ENCODE measurements at places on chromosomes 16 and 17. TPM values are rescaled to one million over a fixed set of nuclear protein-coding genes. Genes with fewer than 3 reads are reported as not detected.

CD79B gene
- total RNA-seq: 0.70 TPM

HBA2 gene
- not detected for total RNA-seq

SSTR5 gene
- total RNA-seq: 0.20 TPM

ZNF423 gene
- 0.07 TPM for total RNA-seq

GDPD1 gene
- 0.80 TPM for total RNA-seq

MPP2 gene
- total RNA-seq: 2.4 TPM

PPP4C gene
- 146 TPM for total RNA-seq

TRPV3 gene
- total RNA-seq: 0.30 TPM

SLC52A1 gene
- total RNA-seq: 0.70 TPM

CRYM gene
- total RNA-seq: 2.1 TPM

CDC42EP4 gene
- total RNA-seq: 74.2 TPM

SBK1 gene
- total RNA-seq: 0.35 TPM

GPRC5B gene
- 30.9 TPM for total RNA-seq

TPSG1 gene
- total RNA-seq: not detected

MAF gene
- total RNA-seq: 0.25 TPM

CEMP1 gene
- total RNA-seq: not detected

SLC4A1 gene
- not detected for total RNA-seq

ZNF785 gene
- not detected for total RNA-seq

USP31 gene
- total RNA-seq: 13.1 TPM

INCA1 gene
- 1.3 TPM for total RNA-seq

CCL17 gene
- not detected for total RNA-seq
